GM03348 (cell line): ENCODE measurements at places on chromosomes 1 and 21.
A peak's percentile ranks its signal among the peaks of the same experiment; 100 is the strongest.

DNA sequence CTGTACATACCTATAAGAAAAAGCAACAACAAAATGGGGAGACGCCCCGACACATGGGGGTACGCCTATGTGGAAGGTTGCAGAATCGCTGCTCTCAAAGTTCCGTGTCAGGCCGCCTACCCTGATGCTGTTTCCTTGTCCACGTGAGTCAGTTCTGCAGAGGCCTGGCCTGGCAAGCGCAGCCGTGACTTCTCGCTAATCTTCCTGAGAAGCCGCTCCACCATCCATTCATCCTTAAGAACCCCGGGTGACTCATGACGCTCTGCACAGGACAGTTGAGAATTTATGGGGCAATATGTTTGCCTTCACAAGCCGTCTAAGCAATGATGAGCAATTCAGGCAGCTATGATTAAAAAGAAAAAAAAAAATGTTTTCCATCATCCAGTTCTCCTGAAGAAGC, 122.3 kb upstream of the TMPRSS2 start:
- DNase-seq: peak; percentile 91

GRCh38 chr21:45372732-45373355, 32.1 kb upstream of the COL18A1 start:
- DNase-seq: no peak

- DNase-seq: peak; percentile 20
Observed at GRCh38 chr1:183913567-183913993, 108.7 kb downstream of the RGL1 start.

DNA sequence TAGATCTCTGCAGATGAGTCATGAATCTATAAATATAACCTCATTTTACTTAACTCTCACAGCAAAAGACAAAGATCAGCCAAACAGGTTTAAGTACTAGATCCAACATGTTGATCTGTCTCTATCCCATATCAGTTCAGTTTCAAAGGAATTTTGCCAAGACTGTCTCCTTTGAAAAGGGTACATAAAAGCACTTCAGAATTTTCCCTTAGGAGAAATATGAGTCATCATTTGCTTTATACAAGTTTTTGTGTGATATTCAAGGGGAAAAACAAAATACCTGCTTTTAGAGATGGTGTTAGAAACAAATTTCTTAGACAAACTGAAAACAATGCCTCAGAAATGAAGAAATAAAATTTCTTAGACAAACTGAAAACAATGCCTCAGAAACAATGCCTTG, 73.5 kb upstream of the LRRC7 start:
- no peak for DNase-seq

- no peak for DNase-seq
Observed at GRCh38 chr1:3064296-3064850, 4.6 kb upstream of the PRDM16 start.

- DNase-seq: no peak
Observed at GRCh38 chr1:244138399-244138798, 87.3 kb downstream of the ZBTB18 start.

DNA sequence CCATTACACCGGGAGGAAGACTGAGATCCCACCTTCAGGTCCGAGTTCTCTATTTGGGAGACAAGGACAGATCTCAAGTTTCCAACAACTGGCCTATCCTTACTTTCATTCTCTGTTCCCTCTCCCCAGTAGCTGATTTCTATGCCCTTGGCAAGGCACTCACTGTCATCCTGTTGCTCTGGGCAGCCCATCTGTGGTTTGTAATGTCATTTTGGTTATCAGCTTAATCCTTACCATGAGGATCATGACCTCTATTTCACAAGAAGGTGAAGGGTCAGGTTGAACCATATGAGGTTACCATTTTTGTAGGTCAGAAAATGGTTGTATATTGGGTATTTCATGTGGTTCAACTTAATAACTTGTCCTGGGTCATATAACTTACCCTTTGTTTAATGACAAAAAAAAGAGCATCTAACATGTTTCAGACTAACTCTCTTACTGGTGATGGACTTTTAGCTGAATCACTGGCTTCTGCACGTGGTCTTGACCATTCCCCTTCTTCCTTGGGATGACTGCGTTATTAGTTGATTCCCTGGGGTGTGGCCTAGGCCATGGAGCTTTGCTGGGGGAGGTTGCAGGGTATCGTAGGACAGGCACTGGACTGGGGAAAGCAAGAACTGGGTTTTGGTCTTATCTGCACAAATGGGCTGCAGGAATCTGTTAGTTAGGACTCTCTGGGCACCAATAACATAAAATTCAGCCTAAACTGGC, 120.2 kb downstream of the ACTL8 start:
- peak; percentile 72 for DNase-seq

- DNase-seq: no peak
Observed at GRCh38 chr21:46616050-46616449, 11.2 kb upstream of the S100B start.

DNA sequence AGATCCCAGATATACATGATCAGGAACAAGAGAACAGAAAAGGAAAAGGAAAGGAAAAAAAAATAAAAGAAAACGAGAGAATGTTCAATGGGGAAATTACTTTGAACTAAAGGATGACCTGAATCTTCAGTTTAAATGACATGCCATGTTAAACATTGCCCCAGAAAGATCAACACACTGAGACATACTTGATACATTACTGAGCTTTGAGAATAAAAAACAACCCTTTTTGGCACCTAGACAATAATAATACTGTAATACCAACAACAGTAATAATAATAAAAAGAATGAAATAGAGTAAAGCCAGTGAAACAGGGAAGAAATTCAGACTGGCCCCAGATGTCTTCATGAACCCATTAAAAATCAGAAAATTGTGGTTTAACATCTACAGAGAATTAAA, 44.8 kb downstream of the CLIC6 start:
- DNase-seq: no peak

- no peak for DNase-seq
Observed at GRCh38 chr1:41363591-41364320, 2.5 kb downstream of the FOXO6 start.

DNA sequence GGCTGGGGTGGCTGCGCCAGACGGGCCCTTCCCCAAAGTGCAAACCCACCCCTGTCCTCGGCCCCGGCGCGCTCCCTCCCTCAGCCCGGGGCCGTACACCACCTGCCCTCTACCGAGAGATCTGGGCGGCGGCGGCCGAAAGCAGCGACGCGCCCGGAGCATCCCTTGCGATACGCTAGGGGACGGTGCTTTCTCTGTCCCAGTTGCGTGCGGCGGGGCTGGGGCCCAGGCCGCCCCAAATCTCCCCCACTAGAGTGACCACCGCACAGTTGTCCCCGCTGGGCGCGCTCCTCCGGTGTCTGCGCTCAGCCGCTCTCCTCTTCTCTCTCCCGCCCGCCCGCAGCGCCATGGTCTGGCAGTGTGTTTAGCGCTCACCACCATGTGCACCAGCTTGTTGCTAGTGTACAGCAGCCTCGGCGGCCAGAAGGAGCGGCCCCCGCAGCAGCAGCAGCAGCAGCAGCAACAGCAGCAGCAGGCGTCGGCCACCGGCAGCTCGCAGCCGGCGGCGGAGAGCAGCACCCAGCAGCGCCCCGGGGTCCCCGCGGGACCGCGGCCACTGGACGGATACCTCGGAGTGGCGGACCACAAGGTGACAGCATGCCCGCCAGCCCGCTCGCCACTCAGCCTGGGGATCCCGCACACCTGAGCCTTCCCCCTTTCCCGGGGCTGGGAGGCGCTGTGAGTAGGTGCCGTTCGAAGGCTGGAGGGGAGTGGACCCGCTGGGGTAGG, 1.0 kb downstream of the ST6GALNAC5 start:
- peak; percentile 67 for DNase-seq

GRCh38 chr1:59081795-59082194, 215.1 kb upstream of the FGGY start:
- DNase-seq: peak; percentile 40

GRCh38 chr1:5225707-5226704, 571.6 kb downstream of the AJAP1 start:
- DNase-seq: no peak

DNA sequence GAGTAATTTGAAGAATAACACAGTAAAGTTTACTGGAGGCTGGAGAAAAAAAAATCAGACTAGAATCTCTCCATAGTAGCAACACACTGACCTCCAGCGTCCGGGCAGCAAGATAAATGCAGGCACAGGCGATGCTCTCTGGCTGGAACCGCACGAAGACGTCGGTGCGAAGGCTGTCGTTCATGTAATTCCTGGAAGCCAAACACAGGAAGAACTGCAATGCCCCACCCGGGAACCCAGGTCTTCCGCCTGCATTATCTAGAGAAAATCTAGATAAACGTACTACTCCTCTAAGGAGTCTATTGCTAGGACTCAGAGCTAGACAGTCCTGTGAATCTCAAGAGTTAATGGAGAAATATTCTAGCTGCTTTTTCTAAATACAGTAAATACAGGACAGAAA, 8.5 kb downstream of the CCNL2 start:
- no peak for DNase-seq

GRCh38 chr1:233082778-233083550, 132.6 kb downstream of the NTPCR start:
- no peak for DNase-seq
